ENCODE measurements at places on chromosomes 3 and 15. TPM values are rescaled to one million over a fixed set of nuclear protein-coding genes. Genes with fewer than 3 reads are reported as not detected.

CSTA gene
- total RNA-seq: 9.3 TPM

GOLGA6B gene
- total RNA-seq: not detected

GRCh38 chr3:141393735-141394076 is 25.4 kb downstream of the ZBTB38 start:
- DNase-seq: no peak

GRCh38 chr15:59437142-59437816 is 707 bp upstream of the FAM81A start:
- no peak for DNase-seq

- no peak for DNase-seq
Observed at GRCh38 chr15:70166506-70167087, 68.9 kb upstream of the TLE3 start.

- no peak for DNase-seq
Observed at GRCh38 chr15:88695691-88696251, 57.0 kb downstream of the ISG20 start.

GRCh38 chr3:125602752-125603649 is 7.7 kb upstream of the OSBPL11 start:
- no peak for DNase-seq

DNA sequence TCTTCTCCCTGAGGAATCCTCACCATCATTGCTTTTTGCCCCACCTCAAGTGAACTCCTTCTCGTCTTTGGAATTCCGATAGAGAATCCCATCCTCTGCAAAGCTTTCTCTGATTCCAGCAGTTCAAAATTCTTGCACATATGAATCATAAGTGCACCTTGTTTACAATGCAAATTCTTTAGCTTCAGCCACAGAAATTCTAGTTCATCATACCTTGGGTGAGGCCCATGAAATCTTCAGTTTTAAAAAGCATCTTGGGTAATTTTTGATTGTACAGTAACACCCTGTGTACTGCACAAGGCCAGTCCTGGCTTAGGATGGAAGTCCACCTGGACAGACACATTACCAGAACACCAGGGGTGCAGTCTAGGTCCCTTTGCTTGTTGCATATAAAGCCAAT is 30.8 kb downstream of the MDFIC2 start:
- no peak for DNase-seq

GRCh38 chr3:142027735-142028134 is 121.6 kb downstream of the TFDP2 start:
- DNase-seq: no peak

DNA sequence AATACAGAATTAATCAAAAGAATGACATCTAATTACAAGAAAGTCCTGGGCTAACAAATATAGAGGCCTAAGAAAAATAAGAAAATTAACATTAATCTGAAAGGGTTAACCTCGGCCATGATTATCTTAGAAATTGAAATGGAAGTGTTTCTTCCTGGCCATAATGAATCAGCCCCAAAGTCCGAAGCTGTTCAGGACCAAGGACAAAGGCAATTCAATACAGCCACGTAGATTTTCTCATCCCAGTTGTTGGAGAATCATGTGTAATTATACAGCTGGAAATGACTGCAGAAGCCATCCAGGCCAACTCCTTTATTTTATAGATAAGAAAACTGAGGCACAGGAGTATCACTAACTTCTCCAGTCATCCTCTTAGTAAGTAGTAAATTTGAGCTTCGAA is 38.0 kb upstream of the GBE1 start:
- no peak for DNase-seq

DNA sequence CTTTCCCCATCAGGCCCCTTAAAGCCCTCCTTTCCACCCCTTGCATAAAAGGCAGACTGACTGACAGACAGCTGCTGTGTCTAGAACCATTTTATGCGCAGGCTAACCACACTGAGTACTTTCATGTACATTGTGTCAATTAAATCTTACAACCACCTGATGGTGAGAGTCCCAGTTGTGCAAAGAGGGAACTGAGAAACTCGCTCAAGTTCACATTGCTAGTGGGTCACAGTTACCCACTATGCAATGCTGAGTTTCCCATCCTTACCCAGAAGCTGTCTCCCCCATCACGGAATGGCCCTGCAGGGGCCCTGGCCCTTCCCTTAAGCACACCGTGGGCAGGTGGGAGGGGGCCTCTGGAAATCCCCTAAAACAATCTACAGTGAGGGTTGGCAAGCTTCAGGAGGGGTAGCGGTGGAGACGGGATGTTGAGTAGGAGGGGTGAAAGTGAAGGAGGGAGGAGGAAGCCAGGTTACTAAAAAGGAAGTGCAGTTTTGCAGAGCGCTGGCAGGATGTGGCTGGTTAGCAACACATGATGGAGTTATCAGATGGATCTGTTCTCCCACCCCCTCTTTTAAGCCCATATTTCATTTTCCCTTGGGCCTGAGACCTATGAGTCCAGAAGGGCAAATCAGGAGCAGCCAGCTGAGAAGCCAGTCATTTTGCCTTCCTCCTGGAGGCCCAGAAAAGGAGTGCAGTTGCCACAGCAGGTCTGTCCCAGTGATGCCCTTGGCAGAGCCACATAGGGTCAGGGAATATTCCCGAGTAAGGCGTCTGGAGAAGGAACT is 30.0 kb downstream of the STARD5 start:
- DNase-seq: no peak

- DNase-seq: no peak
Observed at GRCh38 chr15:79969146-79969545, 1.9 kb downstream of the BCL2A1 start.

- no peak for DNase-seq
Observed at GRCh38 chr15:76366714-76367113, 30.1 kb downstream of the ISL2 start.

CYP11A1 gene
- 1.8 TPM for total RNA-seq

- no peak for DNase-seq
Observed at GRCh38 chr15:95574053-95574452, 756.4 kb upstream of the NR2F2 start.

All from left cardiac atrium (tissue), 4 donors.